Activated CD8-positive, alpha-beta memory T cell treated with anti-CD3 and anti-CD28 coated beads for 1 hour (primary cell): ENCODE measurements at places on chromosomes 12 and 14.

- DNase-seq = no peak
Observed at GRCh38 chr12:20120403-20120725, 248.0 kb upstream of the PDE3A start.

DNA sequence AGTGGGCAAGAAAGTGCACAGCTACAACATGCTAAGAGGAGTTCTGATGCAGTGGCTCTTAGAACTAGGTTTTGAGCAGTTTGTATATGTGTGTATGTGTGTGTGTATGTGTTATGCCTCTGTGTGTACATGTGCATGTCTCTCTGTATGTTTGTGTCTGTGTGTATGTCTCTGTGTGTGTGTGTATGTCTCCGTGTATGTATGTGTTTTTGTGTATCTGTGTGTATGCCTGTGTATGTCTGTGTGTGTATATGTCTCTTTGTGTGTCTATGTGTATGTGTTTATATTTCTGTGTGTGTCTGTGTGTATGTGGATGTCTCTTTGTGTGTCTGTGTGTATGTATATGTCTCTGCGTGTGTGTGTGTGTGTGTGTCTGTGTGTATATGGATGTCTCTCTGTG lies 139.6 kb downstream of the C12orf75 start:
- no peak for DNase-seq

- no peak for DNase-seq
Observed at GRCh38 chr14:90669731-90670130, 146.5 kb downstream of the TTC7B start.

- no peak for DNase-seq
Observed at GRCh38 chr12:108495054-108495453, 20.0 kb upstream of the FICD start.

DNA sequence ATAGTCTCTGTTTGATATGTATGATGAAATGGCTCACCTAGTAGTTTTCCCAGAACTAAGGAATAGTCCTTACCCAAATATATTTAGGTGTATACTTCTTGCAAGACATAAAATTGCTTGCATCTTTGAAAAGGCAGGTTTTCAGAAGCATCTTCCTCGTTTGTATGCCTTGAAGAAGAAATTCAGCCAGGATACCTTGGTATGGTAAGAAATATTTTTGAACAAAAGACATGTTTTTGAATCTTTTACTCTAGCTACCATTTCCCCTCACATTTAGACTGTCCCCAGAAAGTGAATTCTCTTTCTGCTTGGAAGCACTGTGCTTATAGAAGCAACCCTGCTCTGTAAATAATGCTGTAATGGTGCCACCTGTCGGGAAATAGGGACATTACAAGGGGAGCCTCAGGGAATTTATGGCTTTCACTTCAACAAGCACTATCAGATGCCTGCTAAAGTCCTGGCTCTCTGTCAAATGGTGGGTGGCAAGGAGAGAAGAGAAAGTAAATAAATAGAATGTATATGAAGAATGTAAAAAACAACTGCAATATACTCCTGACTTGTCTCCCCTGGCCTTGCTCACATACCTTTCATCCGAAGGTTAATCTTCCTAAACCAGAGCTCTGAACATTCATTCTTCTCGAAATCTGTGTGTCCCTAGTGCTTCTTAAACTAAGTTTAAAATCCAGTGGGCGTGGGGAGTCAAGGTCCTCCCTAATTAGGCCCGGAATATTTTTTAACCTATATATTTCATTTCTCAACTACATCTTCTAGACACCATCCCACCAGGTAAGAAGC lies 6.1 kb downstream of the CCDC184 start:
- DNase-seq = no peak

GRCh38 chr12:71556875-71557274 lies 106.8 kb downstream of the ZFC3H1 start:
- no peak for DNase-seq

GRCh38 chr14:100120522-100121269 lies 38.7 kb downstream of the DEGS2 start:
- no peak for DNase-seq
